CD4-positive, alpha-beta T cell treated with Interleukin-15 for 4 hours (primary cell): ENCODE measurements at places on chromosomes 2 and 18.

DNA sequence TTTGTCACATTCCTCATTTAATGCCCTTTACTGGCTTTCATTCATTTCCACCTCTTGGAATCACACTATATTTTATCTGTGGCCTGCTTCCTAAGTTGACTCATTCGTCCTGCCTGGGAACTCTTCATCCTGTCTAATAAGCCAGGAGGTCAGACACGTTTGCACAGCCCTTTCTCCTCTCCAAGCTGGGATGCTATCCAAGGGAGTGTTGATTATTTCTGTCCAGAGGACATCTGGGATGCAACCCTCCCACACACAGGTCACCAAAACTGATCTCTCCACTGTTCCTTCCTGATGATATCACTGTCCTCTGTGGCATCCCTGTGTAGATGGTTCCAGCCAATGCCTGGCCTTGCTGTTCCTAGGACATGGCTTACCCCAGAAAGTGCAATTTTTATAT is 79.8 kb upstream of the NOSTRIN start:
- no peak for DNase-seq

GRCh38 chr2:190069936-190070696 is 7.6 kb upstream of the MSTN start:
- DNase-seq: peak; percentile 36

DNA sequence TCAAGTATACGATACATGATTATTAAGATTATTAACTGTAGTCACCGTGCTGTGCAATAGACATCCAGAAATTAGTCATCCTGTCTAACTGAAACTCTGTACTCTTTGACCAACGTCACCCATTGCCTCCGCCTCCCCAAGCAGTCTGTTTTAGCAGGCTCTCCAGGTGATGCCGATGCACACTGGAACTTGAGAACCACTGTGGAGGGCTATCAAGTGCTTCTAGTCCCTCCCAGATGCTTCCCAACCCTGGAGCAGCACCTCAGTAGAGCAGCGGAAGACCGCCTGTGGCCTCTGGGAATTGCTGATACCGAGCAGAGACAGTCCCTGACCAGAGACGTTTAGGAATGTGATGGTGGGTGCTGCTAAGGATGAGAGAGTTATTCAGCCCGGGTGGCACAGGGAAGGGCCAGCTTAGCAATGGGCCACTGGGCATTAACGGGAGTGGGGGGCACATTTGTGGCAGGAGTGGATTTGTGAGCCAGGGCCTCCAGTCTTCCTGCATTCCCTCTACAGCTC is 50.7 kb downstream of the LIPG start:
- no peak for DNase-seq

- no peak for DNase-seq
Measured at GRCh38 chr18:76953583-76954233, 131.4 kb downstream of the ZNF236 start.

- no peak for DNase-seq
Measured at GRCh38 chr18:56900195-56901094, 246.4 kb upstream of the BOD1L2 start.

DNA sequence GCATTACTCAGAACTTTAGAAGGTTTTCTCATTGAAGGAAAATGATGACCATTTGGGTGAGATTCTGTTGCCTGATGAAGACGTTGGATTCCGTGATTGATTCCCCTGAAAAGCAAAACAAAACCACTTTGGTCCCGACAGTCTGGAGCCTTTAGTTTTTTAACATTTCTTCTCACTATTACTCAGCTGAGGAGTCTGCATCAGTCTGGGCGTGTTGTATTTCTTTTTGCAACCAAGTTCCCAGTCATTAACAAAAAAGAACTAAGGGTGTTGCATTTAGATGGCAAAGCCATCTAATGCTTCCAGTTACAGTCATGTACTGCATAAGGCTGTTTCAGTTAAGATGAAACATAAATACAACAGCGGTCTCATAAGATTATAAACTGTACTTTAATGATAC is 343.1 kb upstream of the CDH2 start:
- DNase-seq: no peak

DNA sequence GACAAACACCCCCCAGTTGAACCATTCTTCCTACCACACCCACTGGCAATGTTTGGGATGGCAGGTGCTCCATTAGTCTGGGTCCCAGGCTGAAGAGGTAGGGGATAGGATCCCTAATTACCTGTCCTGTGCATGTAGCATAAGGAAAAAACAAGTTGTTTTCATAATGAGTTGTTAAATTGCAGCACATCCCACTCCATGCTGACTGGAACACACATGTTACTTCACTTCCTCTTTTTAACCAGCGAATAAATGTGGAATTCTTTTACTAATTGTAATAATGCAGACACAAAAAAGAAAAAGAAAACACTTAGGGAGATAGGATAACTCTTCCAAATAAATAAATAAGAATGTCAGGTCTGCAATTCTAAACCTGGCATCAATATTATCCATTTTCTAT is 11.8 kb upstream of the CBLN2 start:
- no peak for DNase-seq

DNA sequence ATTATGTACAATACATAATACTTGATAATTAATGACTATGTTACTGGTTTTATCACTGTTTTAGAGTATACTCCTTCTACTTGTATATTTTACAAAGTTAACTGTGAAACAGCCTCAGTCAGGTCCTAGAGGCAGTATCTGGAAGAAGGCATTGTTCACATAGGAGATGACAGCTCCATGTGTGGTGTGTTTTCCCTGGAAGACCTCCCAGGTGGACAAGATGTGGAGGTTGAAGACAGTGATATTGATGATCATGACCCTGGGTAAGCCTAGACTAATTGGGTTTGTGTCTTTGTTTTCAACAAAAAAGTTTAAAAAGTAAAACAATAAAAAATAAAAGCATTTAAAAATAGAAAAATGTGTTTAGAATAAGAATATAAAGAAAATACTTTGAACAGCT is 96.4 kb downstream of the TRIB2 start:
- no peak for DNase-seq

DNA sequence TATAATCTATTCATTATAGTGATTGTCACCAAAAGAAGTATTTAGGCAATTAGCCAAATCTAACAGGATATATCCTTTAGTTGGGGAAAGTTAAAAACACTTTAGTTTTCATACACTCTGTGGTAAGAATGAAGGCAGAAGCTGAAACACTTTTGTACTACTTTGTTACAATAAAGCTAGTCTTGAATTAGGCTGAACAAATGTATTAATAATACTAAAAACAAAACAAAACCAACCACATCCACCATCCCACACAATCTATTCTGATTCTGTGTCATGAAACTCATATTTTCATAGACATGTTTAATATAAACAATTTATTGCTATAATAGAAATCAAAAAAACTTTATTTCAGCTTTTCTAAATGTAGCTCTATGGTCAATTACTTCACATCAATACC is 508.8 kb downstream of the ZEB2 start:
- no peak for DNase-seq

DNA sequence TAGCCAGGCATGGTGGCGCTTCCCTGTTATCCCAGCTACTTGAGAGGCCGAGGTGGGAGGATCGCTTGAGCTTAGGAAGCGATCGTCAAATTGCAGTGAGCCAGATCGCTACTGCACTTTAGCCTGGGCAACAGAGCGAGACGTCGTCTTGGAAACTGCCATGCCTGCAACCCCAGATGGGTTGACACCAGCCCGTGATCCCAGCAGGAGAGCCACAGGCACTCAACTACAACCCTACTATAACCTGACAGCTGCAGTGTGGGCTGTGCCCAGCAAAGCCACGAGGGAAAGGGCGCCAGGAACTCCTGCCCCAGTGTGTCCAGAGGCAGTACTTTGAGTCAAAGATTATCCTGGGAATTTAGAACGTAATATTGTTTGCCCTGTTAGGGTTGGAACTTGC is 85.6 kb downstream of the SS18 start:
- no peak for DNase-seq

GRCh38 chr2:208798698-208799097 is 392.1 kb downstream of the PTH2R start:
- DNase-seq: no peak

- DNase-seq: no peak
Measured at GRCh38 chr18:38244480-38244879, 678.9 kb upstream of the CELF4 start.

GRCh38 chr2:225662101-225662500 is 262.6 kb downstream of the NYAP2 start:
- DNase-seq: no peak

DNA sequence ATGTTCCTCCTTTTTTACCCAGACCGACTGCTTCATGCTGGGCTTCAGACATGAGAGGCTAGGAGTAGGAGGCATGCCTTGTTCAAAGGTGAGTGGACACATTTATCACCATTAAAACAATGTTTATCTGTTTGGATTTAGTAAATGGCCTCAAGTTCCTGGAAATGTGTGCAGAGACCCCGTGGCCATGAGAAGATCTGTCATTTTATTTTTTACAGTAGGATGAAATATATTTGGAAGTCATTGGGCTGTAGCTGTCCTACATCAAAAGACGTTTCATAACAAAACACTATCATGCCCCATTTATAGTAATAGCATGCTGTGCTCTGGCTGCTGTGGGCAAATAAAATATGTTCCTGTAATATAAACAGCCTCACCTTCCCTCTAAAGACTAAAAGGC is 403.9 kb upstream of the TNP1 start:
- DNase-seq: no peak

DNA sequence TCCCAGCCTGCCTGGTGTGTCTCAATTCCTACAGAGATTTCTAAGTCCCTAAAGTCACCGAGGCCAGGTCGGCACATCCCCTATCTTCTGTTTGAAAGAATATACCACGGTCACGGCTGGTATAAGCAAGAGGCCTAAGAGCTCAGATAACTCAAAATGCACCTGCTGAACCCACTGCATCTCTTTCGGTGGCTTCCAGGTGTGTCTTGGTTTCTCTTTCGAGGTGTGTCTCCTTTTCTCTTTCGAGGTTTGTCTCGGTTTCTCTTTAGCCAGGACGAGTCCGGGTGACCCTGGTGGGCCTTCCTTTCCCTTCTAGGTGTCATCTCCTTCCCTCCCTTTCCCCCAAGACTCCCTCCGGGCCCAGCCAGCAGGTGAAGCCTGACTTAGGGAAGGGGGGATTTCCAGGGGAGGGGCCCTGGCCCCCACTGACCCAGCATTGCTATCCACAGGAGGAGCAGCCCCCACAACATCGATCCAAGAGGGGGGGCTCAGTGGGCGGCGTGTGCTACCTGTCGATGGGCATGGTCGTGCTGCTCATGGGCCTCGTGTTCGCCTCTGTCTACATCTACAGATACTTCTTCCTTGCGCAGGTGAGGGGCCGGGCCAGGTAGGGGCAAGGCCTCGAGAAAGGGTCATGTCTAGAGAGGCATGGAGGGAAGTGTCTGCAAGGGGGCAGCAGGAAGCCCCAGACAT is 8.4 kb downstream of the ITM2C start:
- DNase-seq: no peak

- DNase-seq: no peak
Measured at GRCh38 chr2:150885774-150886386, 375.8 kb downstream of the RBM43 start.

GRCh38 chr2:232714969-232715368 is 17.8 kb downstream of the GIGYF2 start:
- DNase-seq: no peak

DNA sequence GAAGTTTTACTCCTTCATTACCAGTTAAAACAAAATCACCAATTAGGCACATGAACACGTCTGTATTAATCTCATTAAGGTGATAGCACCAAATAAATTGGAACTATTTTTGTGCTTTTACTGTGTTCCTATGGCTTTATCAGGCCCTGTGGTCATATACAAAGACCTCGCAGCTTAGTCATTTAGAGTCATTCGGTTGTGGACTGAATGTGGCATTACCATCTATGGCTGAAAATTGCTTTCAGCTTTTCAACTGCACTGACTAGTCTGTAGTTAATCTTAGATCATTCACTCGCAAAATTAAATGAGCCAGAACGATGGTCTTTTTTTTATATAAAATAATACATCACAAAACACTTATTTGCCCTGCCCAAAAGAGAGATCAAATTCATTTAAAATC is 601.7 kb downstream of the NR4A2 start:
- no peak for DNase-seq

- peak; percentile 24 for DNase-seq
Measured at GRCh38 chr2:174729797-174730697, 34.2 kb downstream of the CHRNA1 start.

DNA sequence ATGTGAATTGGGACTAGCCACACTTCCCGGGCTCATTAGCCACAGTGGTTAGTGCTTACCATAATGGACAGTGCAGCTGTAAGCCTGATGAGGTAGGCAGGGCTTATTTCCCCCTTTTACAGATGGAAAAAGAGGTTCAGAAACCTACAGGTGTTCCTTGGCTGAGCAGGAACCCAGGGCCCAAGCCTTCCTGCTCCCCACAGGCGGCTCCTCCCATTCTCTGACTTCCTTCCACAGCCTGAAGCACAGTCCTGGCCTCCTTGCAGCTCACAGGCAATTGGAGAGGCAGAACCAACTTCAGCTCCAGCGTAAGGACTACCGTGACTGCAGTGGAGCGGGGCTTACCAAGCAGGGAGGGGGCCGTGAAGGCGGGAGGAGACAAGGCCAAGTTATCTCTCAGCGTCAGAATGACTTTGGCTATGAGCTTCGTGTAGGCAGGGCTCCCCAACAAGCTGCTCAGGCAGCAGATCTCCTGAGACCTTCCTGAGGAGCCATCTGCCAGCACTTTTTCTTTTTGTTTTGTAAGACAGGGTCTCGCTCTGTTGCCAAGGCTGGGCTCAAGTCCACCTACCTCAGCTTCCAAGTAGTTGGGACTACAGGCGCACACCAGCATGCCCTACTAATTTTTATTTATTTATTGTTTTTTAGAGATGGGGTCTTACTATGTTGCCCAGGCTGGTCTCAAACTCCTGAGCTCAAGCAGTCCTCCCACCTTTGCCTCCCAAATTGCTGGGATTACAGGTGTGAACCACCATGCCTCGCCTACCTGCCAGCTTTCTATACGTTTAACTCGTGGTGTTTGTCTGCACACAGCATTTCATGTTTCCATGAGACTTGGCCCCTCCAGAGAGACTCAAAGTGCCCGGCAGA is 34.2 kb upstream of the NT5DC4 start:
- no peak for DNase-seq

GRCh38 chr2:101802329-101802728 is 104.8 kb downstream of the MAP4K4 start:
- no peak for DNase-seq

GRCh38 chr2:150309311-150310080 is 178.0 kb downstream of the RND3 start:
- no peak for DNase-seq

GRCh38 chr2:53778536-53779162 is 8.1 kb downstream of the ASB3 start:
- DNase-seq: no peak

- no peak for DNase-seq
Measured at GRCh38 chr2:127320067-127320466, 26.1 kb upstream of the ERCC3 start.

DNA sequence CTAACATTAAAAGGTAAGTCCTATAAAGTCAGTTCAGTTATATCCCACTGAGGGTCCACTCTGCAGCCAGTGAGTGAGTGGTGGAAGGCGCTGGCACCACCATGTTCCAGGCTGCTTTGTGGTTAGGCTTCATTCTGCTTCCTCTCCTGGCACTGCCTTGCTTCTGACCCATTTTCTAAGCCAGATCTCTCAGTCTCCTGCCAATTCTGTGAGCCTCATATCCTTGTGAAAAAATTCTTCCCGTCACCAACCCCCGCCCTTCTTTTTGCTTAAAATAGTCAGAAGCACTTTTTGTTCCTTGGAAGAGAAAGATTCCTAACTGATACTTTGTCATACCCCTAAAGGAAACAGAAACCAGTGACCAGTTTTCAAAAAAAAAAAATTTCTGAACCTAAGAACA is 139.8 kb upstream of the NCK2 start:
- DNase-seq: no peak

GRCh38 chr2:168583710-168584521 is 127.8 kb downstream of the CERS6 start:
- no peak for DNase-seq

- peak; percentile 81 for DNase-seq
Measured at GRCh38 chr2:96146153-96146880, 1.1 kb upstream of the DUSP2 start.
